ENCODE measurements at places on chromosomes 6 and 20.

DNA sequence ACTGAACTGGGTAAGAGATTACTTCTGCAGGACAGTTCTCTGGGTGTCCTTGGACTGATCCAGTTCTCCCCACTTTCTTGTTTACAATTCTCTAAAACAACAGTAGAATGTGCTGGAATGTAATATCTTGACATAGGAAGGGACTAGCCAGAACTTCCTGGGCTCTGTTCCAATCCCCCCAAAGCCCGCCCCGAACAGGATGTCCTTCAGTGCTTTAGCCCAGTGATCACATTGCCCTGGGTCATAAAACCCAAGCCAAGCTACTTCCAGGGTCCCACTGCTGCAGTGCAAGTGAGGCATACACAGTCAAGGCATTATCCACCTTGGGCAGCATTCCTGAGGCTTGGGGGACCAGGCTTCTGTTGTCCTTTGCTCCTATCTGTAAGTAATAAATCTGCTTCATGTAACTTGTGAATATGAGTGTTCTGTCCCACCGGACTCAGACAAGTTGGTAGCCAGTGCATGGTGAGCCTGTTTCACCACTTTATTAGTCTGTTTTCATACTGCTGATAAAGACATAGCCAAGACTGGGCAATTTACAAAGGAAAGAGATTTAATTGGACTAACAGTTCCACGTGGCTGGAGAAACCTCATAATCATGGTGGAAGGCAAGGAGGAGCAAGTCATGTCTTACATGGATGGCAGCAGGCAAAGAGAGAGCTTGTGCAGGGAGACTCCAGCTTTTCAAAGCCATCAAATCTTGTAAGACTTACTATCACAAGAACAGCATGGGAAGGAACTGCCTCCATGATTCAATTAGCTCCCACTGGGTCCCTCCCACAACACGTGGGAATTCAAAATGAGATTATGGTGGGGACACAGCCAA is 23.5 kb downstream of the FITM2 start:
- DNase-seq: no peak

GRCh38 chr6:157768863-157769551 is 54.0 kb upstream of the SNX9 start:
- no peak for DNase-seq

DNA sequence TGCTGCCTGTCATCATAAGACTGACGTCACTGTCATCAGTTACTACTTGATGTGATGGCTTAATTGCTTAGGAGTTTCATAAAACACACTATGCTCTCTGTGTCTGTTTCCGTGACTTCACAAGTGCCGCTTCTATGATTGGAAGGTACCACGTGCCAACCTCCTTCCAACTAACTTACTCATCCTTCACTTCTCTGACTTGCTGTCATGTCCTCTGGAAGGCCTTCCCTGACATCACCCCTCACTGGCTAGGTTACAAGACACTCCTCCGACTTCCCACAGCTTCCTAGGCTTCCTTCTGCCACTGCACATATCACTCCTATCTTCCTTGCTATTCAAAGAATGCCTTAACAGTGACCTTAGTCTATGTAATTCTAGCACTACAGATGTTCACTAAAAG is 20.4 kb downstream of the SERINC3 start:
- DNase-seq: peak; percentile 34

- no peak for DNase-seq
Observed at GRCh38 chr6:225121-225721, 67.1 kb upstream of the DUSP22 start.

DNA sequence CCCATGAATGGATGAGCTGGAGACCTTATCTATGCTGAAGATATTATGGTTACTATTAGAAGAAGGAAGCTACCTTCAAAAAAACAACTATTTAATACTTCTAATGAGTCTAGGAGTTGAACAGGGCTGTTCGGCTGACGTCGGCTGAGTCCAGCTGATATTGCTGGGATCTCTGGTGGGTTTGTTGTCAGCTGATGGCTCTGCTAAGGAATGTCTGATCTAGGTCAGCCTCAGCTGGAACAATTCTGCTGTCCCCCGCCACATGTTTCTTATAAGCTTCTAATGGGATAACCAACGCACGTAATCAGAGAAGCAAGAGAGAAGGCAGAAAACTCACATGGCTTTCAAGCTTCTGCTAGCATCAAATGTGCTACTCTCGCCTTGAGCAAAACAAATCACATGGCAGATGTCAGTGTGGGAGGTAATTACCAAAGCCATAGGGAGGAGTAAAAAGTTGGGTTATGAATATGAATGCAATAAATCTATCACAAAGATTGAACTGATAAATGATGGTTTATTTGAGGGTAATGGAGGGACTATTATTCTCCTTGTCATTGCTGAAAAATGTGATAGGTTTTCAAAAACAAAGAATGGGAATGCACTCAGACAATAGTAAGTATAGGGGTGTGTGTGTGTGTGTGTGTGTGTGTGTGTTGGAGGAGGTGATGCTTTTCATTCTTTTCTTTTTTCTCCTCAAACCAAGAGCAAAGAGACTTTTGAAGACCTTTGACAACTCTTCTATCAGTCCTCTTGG is 71.5 kb downstream of the BTBD3 start:
- no peak for DNase-seq
